ENCODE measurements at places on chromosomes 1 and 21.

DNA sequence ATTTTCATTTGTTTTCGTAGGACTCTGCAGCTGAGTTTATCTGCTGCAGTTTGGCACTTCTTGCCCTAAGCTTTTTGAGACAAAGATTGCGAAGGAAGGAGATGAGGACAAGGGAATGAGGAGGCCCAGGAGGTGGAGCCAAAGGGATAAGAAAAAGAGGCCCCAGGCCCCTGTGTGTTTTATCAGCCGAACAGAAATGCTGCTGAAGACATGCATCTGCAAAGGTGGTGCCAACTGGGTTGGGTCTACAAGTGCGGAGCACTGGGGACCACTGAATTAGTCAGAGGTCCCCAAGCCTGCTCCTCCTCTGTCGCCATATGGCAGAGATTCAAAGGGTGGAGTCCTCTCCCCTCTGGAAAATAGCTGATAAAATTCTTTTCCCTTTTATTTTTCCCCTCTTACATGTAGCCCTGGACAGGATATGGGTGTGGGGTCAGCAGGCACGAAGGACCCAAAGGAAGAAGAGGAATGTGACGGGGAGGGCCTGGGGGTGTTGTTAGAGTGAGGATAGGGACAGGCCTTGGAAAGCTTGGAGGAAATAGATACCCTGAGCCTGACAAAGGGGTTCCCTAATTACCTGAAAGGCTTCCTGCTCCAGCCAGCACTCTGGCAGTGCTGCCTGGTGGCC is 2.7 kb downstream of the CD34 start:
- no peak overlapping the region for H3K4me3 ChIP-seq
- H3K27me3 ChIP-seq, result peaks cover 25% of the 10 kb centered on the region
- peaks cover 18% of the 10 kb centered on the region for H3K4me1 ChIP-seq
- no peaks in the 10 kb centered on the region for H3K36me3 ChIP-seq
- DNase-seq, result no peak

- H3K4me3 ChIP-seq, result no peak overlapping the region
- peaks cover 51% of the 10 kb centered on the region for H3K27me3 ChIP-seq
Observed at GRCh38 chr1:101993710-101994109, 3.0 kb downstream of the OLFM3 start.

- H3K4me1 ChIP-seq, result peaks cover 41% of the 10 kb centered on the region
- H3K27me3 ChIP-seq, result no peaks in the 10 kb centered on the region
- peak; percentile 98 for DNase-seq
- no peak overlapping the region for H3K27ac ChIP-seq
- peaks cover 5% of the 10 kb centered on the region for H3K36me3 ChIP-seq
Observed at GRCh38 chr1:8903908-8904650, 25.6 kb upstream of the ENO1 start.

- H3K36me3 ChIP-seq, result no peaks in the 10 kb centered on the region
- no peak overlapping the region for H3K27ac ChIP-seq
- peaks cover 14% of the 10 kb centered on the region for H3K4me1 ChIP-seq
- H3K4me3 ChIP-seq, result no peak overlapping the region
- no peaks in the 10 kb centered on the region for H3K27me3 ChIP-seq
- DNase-seq, result no peak
Observed at GRCh38 chr1:108051631-108052377, 86.8 kb upstream of the VAV3 start.

DNA sequence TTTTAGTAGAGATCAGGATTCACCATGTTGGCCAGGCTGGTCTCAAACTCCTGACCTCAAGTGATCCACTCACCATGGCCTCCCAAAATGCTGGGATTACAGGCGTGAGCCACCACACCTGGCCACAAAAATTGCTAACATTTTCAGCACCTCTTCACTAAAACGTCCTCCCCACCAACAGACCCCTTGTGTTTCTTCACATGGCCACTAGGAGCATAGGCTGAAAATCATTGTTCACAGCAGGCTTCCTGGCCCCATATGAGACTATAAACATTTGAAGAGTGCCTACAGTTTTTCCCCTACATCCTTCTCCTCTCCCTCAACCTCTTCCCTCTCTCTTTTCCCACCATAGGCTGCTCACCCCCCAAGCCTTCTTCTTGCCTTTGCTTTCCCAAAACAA is 28.0 kb upstream of the SFPQ start:
- H3K27me3 ChIP-seq, result no peaks in the 10 kb centered on the region
- no peak overlapping the region for H3K4me3 ChIP-seq
- no peaks in the 10 kb centered on the region for H3K36me3 ChIP-seq
- H3K27ac ChIP-seq, result no peak overlapping the region
- peaks cover 6% of the 10 kb centered on the region for H3K4me1 ChIP-seq

DNA sequence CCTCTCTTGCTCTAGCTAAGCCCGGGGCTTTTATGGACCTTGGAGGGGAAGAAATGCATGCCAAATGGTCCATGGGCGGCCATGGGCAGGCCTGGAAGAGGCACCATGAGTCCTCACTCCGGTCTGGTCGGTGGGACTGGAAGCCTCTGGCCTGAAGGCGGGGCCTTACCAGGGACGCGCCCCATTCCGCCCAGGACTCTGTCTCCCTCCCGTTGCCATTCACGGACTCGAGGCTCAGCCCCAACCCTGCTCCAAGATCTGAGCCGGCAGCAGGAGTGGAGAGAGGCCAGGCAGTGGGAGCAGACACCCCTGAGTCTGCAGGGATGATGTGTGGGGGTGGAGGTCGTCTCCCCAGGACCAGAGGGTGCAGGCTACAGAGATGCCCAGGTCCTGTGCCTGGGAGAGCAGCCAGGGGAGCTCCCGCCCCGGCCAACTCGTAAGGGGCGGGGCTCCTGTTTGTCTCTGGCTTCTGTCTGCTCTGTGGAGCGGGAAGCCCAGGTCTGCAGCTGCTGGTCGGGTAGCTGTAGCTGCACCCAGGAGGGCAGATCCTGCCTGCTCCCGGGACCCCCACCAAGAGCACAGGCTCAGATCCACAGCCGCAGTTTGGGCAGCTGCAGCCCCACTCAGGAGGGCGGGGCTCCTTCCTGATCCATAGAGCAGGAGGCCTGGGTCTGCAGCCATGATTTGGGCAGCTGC is 8.3 kb upstream of the KANK4 start:
- H3K4me3 ChIP-seq, result no peak overlapping the region
- no peaks in the 10 kb centered on the region for H3K36me3 ChIP-seq
- H3K27ac ChIP-seq, result no peak overlapping the region
- no peaks in the 10 kb centered on the region for H3K27me3 ChIP-seq
- H3K4me1 ChIP-seq, result peaks cover 19% of the 10 kb centered on the region
- no peak for DNase-seq

GRCh38 chr1:234902774-234903547 is 225.7 kb downstream of the TOMM20 start:
- no peaks in the 10 kb centered on the region for H3K36me3 ChIP-seq
- H3K4me3 ChIP-seq, result no peak overlapping the region
- no peak for DNase-seq
- H3K4me1 ChIP-seq, result no peaks in the 10 kb centered on the region
- H3K27me3 ChIP-seq, result no peaks in the 10 kb centered on the region

DNA sequence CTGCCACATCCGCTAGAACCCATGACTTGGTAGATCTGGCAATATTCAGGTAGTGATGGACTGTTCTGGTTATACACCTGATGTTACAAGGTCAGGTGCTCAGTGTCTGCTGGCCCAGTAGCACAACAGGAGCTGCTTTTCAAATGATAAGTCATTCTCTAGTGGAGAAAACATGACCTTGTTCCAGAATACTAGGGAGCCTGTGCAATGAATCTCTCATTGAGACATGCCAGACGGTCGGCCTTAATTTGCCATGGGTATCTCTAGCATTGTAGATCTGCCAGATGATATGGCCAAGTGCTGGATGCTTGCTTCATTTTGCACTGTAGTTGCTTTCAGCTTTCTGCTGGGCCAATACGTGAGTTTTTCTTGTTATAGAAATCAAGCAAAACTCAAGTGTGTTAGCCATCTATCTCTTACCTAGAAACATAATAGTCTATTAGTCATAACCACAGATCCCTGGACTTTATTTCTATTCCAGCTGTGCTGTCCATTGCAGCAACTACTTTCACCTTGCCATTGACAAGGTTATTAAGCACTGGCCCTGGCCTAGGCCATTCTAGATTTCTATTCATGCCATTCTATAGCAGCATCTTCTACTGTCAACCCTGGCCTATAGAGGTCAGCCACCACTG is 13.9 kb upstream of the CENPF start:
- H3K4me3 ChIP-seq, result no peak overlapping the region
- no peaks in the 10 kb centered on the region for H3K36me3 ChIP-seq
- DNase-seq, result no peak

- peaks cover 60% of the 10 kb centered on the region for H3K36me3 ChIP-seq
- H3K27ac ChIP-seq, result peak overlapping the region; percentile 92
- DNase-seq, result peak; percentile 17
Observed at GRCh38 chr1:153957744-153958110, 685 bp downstream of the CRTC2 start.

- H3K36me3 ChIP-seq, result peaks cover 14% of the 10 kb centered on the region
- DNase-seq, result no peak
- H3K27ac ChIP-seq, result peak overlapping the region; percentile 81
- H3K27me3 ChIP-seq, result no peaks in the 10 kb centered on the region
Observed at GRCh38 chr21:15775291-15775690, 45.5 kb downstream of the USP25 start.

- H3K4me1 ChIP-seq, result no peaks in the 10 kb centered on the region
- no peak overlapping the region for H3K4me3 ChIP-seq
- peak; percentile 87 for DNase-seq
- no peak overlapping the region for H3K27ac ChIP-seq
- no peaks in the 10 kb centered on the region for H3K27me3 ChIP-seq
Observed at GRCh38 chr1:218557731-218558130, 212.6 kb downstream of the TGFB2 start.

GRCh38 chr1:91609551-91609950 is 108.9 kb downstream of the CDC7 start:
- H3K36me3 ChIP-seq, result no peaks in the 10 kb centered on the region
- DNase-seq, result peak; percentile 52
- H3K27me3 ChIP-seq, result no peaks in the 10 kb centered on the region

- H3K4me1 ChIP-seq, result peaks cover 6% of the 10 kb centered on the region
- no peak overlapping the region for H3K4me3 ChIP-seq
- H3K36me3 ChIP-seq, result no peaks in the 10 kb centered on the region
- H3K27ac ChIP-seq, result no peak overlapping the region
- H3K27me3 ChIP-seq, result no peaks in the 10 kb centered on the region
Observed at GRCh38 chr1:223243441-223244050, 100.5 kb upstream of the TLR5 start.

- H3K36me3 ChIP-seq, result no peaks in the 10 kb centered on the region
- H3K27me3 ChIP-seq, result no peaks in the 10 kb centered on the region
- H3K4me1 ChIP-seq, result peaks cover 23% of the 10 kb centered on the region
- no peak overlapping the region for H3K4me3 ChIP-seq
- DNase-seq, result no peak
Observed at GRCh38 chr1:169062152-169062551, 44.3 kb upstream of the ATP1B1 start.

- H3K27ac ChIP-seq, result no peak overlapping the region
- H3K27me3 ChIP-seq, result no peaks in the 10 kb centered on the region
- H3K4me3 ChIP-seq, result no peak overlapping the region
Observed at GRCh38 chr1:98084188-98084587, 163.4 kb upstream of the DPYD start.

GRCh38 chr1:84774669-84775534 is 84.6 kb upstream of the SSX2IP start:
- H3K27me3 ChIP-seq, result no peaks in the 10 kb centered on the region
- no peak for DNase-seq
- peaks cover 8% of the 10 kb centered on the region for H3K4me1 ChIP-seq
- no peak overlapping the region for H3K27ac ChIP-seq
- no peaks in the 10 kb centered on the region for H3K36me3 ChIP-seq
- no peak overlapping the region for H3K4me3 ChIP-seq

DNA sequence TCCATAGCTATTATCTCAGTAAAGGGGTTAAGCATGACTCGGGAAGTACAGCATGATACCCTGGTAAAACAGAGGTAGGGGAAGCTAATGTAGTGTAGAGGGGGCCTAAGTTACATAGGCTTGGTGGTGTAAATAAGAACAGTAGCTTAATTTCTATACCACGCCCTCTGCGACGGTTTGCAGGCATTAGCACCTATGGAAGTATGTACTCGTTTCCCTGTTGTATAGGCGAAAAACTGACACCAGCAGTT is 470 bp upstream of the NAXE start:
- no peak for DNase-seq
- H3K27me3 ChIP-seq, result no peaks in the 10 kb centered on the region
- H3K36me3 ChIP-seq, result peaks cover 29% of the 10 kb centered on the region
- H3K4me3 ChIP-seq, result peak overlapping the region; percentile 77

DNA sequence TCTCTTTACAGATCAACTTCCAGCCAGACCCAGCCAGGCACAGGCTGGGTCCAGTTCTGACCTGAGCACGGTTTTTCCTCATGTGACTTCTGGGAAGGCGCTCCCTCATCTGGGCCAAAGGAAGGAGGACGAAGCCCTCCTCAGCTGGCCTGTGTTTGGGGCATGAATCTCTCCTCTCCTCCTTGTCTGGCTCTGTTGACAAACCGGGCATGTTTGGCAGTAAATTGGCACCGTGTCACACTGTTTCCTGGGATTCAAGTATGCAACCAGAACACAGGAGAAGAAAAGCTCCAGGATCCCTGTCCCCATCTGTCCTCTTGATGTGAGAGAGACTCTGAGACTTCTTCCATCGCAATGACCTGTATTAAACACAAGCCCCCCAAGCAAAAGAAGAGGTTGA is 18.3 kb downstream of the NECAP2 start:
- DNase-seq, result no peak
- H3K27me3 ChIP-seq, result no peaks in the 10 kb centered on the region
- H3K4me1 ChIP-seq, result no peaks in the 10 kb centered on the region
- H3K36me3 ChIP-seq, result peaks cover 79% of the 10 kb centered on the region
- H3K27ac ChIP-seq, result no peak overlapping the region
- no peak overlapping the region for H3K4me3 ChIP-seq

- H3K4me1 ChIP-seq, result no peaks in the 10 kb centered on the region
- DNase-seq, result no peak
- H3K4me3 ChIP-seq, result no peak overlapping the region
- H3K27ac ChIP-seq, result no peak overlapping the region
- H3K36me3 ChIP-seq, result no peaks in the 10 kb centered on the region
Observed at GRCh38 chr1:191629836-191630235, 528.4 kb upstream of the RGS18 start.

GRCh38 chr1:15207031-15207828 is 39.8 kb upstream of the FHAD1 start:
- H3K4me1 ChIP-seq, result no peaks in the 10 kb centered on the region
- no peak overlapping the region for H3K27ac ChIP-seq
- no peak for DNase-seq

- DNase-seq, result no peak
- H3K4me1 ChIP-seq, result peaks cover 22% of the 10 kb centered on the region
- H3K4me3 ChIP-seq, result no peak overlapping the region
- no peaks in the 10 kb centered on the region for H3K27me3 ChIP-seq
- H3K27ac ChIP-seq, result no peak overlapping the region
Observed at GRCh38 chr1:200479816-200480215, 70.0 kb upstream of the ZNF281 start.

DNA sequence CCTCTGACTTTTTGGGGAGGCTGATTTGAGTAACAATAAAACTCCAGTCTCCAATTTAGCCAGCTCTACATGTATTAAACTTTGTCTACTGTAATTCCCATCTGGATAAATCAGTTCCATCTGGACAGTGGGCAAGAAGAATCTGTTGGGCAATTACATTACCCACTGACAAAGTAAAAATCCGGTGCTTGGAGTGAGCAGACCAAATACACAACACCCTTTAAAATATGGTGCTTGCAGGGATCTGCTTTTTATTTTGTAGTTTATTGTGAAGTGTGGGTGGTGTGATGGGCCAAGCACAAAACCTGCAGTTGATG is 8.9 kb upstream of the CD55 start:
- DNase-seq, result no peak
- no peaks in the 10 kb centered on the region for H3K27me3 ChIP-seq
- H3K4me3 ChIP-seq, result no peak overlapping the region
- H3K36me3 ChIP-seq, result no peaks in the 10 kb centered on the region
- H3K27ac ChIP-seq, result no peak overlapping the region
